ENCODE measurements at places on chromosomes 5 and 9.
A peak's percentile ranks its signal among the peaks of the same experiment; 100 is the strongest.

GRCh38 chr5:72523960-72524582, 16.9 kb upstream of the ZNF366 start:
- DNase-seq: peak; percentile 72

DNA sequence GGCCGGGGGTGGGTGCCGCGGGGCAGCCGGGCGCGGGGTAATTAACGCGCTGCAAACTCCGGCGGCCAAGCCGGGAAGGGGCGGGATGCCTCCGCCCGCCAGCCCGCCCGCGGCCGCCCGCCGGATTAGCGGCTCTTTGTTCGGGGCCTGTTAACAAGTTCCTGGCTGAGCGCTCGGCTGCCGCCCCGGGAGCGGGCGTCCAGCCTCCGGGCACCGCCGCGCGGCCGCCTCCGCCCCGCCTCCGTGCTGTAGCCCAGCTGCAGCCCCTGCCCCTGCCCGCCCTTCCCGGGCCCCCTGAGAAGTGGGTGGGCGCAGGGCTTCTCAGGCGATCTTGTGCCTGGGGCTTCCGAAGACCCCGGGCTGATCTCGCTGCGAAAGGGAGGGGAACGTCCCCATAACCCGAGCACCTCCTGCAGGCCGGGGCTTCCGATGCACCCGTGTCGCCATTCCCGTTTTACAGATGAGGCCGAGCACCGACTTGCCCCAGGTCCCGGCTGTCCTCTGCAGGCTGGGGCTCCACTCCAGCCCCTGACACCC, 7.5 kb downstream of the UNC5A start:
- DNase-seq: no peak

- DNase-seq: peak; percentile 10
Measured at GRCh38 chr5:179269781-179270543, 75.3 kb downstream of the ADAMTS2 start.

DNA sequence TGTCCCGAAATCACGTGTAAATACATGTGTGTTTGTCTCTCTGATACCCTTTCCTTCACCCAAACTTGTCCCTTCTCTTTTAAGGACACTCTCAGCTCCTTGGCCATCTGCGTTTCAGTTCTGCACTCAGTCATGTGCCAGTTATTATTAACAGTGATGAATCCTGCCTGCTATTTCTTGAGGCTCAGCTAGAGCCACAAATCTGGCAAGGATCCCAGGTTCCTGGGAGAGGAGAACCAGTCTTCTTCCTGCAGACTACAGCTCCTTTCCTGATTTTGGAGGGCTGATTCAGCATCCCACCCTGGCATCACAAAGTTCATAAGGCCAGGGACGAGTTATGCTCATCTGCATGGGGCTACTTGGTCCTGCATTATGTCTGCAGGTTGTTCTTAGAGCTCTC, 5.6 kb downstream of the MAMDC2 start:
- peak; percentile 19 for DNase-seq

GRCh38 chr5:74647096-74647495, 6.6 kb upstream of the ENC1 start:
- no peak for DNase-seq

DNA sequence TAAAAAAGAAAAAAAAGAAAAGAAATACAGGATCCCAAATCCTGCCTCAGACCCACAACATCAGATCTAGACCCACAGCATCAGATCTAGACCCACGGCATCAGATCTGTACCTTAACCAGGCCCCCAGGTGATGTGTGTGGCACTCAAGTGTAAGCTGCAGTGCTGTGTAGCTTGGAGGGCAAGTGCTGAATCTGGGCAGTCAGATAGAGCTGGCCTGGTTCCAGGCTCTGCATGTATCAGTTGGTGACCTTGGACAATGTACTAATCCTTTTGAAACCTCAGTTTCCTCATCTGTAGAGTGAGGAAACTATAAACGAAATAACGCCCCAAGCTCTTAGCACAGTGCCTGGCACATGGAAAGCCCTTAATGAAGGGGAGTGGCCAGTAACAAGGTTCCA, 16.7 kb downstream of the COL15A1 start:
- DNase-seq: no peak

DNA sequence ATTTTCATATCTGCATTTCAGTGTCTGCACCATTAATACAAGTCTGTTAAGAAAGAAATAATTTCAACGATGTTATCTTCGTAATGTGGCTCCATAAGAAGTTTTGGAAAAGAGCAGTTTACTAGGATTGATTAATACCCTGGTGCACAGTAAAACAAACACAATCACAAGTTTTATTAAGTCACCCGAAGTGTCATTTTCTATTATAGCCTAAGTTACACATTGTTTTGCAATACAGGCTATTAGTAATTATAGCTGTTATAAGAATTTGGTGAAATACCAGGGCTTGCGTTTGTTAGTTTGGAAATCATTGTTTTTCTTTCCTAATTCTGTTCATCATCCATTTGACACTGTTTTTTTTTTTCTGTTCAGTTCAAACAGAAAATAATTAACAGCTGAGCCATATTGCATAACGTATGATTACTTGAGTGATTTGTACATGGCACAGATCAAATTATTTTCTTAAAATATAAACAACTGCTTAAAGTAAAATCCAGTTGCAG, 30.6 kb downstream of the LVRN start:
- no peak for DNase-seq

DNA sequence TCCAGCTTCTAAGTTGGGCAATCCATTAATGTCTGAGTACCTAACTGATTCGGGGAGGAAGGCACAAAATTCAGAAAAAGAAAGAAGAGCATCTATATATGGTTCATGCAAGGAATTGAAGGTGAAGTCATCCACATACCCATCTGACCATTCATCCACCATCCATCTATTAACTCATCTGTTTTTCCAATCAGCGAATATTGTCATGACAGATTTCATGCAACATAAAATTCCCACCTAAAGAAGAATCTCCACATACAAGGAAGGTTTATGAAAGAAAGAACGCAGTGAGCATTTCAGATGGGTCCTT, 164.7 kb downstream of the GRIA1 start:
- no peak for DNase-seq

- no peak for DNase-seq
Measured at GRCh38 chr5:162067162-162067561, 411 bp upstream of the GABRG2 start.

GRCh38 chr5:15170173-15170572, 298.6 kb upstream of the ANKH start:
- no peak for DNase-seq

GRCh38 chr5:167950126-167950721, 341.2 kb upstream of the WWC1 start:
- no peak for DNase-seq

GRCh38 chr9:29511680-29512079, 1938.4 kb upstream of the C9orf72 start:
- DNase-seq: no peak
